ENCODE measurements at places on chromosomes 5 and 9.
A peak's percentile ranks its signal among the peaks of the same experiment; 100 is the strongest.

DNA sequence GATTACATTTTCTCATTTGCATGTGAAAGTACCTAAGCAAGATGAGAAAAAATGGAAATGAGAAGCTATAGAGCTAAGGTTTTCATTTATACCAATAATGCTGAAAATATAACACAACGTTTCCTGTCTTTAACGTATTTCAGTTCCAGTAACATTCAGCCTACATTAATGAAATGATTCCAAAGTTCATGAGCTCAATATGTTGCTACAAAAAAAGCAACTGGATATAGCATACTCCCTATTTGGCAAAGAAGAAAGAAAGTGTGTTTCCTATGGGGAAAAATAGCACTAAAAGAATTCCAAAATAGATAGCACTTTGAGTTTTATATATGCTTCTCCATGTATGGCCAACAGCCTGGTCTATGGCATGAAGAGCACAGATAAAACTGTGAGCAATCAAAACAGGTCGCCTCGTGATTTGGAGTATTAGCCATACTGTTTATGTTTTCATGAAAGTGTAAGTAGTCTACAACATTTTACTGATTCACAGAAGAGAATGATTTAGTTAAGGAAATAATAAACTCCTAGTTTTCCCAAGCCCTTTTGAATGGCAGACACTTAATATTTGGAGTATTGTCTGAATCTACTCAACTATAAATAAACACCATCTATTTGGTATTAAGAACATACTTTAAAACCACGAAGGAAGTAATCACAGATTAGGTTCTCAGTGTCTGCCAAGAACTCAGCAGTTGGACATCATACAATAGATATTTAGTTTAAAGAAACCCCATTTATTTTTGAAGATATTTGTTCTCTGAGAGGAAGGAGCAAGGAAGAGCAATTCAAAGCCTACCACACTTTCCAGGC lies 258.7 kb upstream of the RASA1 start:
- DNase-seq = no peak

DNA sequence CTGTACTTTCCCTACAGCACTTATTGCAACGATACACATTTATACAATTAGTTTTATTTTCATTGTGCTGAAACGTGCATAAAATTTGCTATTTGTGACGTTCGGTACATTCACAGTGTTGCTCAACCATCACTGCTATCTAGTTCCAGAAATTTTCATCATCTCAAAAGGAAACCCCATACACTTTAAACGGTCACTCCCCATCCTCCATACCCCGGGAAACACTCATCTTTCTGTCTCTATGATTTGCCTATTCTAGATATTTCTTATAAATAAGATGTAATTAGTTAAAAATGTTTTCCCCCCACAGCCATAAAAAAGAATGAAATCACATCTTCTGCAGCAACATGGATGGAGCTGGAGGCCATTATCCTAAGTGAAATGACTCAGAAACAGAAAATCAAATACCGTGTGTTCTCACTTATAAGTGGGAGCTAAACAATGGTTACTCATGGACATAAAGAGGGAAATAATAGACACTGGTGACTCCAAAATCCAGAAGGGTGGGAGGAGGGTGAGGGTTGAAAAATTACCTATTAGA lies 40.2 kb upstream of the TEX48 start:
- no peak for DNase-seq

GRCh38 chr5:73354406-73354805 lies 94.2 kb downstream of the FOXD1 start:
- no peak for DNase-seq

DNA sequence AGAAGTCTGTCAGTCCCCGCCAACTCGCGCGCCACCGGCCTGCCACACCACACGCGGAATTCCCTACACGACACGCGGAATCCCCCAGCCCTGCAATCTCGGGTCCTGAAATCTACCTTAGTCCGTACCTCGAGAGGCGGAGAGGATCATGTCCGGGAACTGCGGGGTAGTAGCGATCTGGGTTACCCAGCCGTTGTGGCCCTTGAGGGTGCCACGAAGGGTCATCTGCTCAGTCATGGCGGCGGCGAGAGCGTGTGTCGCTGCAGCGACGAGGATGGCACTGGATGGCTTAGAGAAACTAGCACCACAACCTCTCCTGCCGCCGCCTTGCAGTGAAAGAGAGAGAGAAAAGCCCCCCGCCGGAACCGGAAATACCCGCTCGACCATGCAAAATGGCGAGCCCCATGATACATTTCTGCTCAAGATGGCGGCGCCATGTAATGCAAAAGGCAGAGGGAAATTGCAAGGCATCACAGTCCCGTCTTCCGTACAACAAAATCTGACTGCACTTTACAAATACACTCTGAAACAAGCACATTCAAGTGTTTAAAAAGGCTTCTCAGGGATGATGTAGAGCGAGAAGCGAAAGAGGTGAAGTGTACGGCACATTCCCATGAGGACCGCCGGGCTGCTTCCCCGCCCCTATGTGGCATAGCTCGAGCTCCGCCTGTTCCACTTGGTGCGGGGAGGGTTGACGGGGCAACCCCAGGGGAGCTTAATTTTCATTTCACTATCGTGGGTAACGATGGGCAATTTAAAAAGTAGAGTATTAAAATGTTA lies at the start of gene RACK1:
Gene RACK1, minus strand, starts transcription at position 343 of the 780 bp plus-strand sequence. Its CDS starts 106 bp downstream, at position 237.
- peak; percentile 94 for DNase-seq

GRCh38 chr5:104708027-104708426 lies 1145.4 kb upstream of the NUDT12 start:
- DNase-seq = no peak

- DNase-seq = no peak
Observed at GRCh38 chr5:167633931-167634341, 657.5 kb upstream of the WWC1 start.

Measured in G401 (cell line).